ENCODE measurements at places on chromosomes 2 and 18. TPM values are rescaled to one million over a fixed set of nuclear protein-coding genes. Genes with fewer than 3 reads are reported as not detected.

Gene GYPC
- total RNA-seq = 0.74 TPM

Gene LRP1B
- 0.20 TPM for total RNA-seq

Gene NR4A2
- total RNA-seq = 0.11 TPM

Gene IL1B
- total RNA-seq = 0.46 TPM

Gene APCDD1
- 0.04 TPM for total RNA-seq

Gene SERPINB3
- not detected for total RNA-seq

Gene CUL3
- total RNA-seq = 62.7 TPM

Gene WDR35
- total RNA-seq = 13.6 TPM

Gene CPO
- total RNA-seq = not detected

Gene TUBA4B
- total RNA-seq = not detected

Gene DIPK1C
- not detected for total RNA-seq

Measured in pulmonary artery endothelial cell (primary cell).